ENCODE measurements at places on chromosomes 2 and 18.

GRCh38 chr2:203453858-203454451 lies 81.1 kb downstream of the RAPH1 start:
- DNase-seq: peak; percentile 42

GRCh38 chr2:217736776-217737550 lies 265.8 kb downstream of the TNS1 start:
- no peak for DNase-seq

- no peak for DNase-seq
Observed at GRCh38 chr2:53450923-53451322, 316.7 kb upstream of the CHAC2 start.

- DNase-seq: no peak
Observed at GRCh38 chr2:227296671-227297405, 28.2 kb upstream of the MFF start.

- DNase-seq: no peak
Observed at GRCh38 chr2:61057562-61057961, 8.1 kb upstream of the SANBR start.

GRCh38 chr2:72917877-72918553 lies 696 bp downstream of the EMX1 start:
- DNase-seq: no peak

DNA sequence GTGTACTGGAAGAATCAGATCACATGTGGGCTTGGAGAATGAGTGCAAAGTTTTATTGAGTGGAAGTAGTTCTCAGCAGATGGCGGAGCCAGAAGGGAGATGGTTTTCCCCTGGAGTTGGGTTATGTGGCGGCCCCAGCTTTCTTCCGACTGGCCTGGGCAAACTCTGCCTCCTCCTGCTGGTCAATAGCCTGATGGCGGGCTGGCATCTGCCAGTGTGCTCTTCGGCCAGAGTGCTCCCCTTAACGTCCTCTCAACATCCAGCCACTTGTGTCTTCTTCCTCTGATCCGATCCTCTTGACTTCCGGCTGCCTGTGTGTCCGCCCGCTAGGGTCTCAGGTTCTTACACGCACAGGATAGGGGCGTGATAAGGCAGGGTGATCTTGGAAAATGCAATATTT lies 741.3 kb downstream of the RNF144A start:
- no peak for DNase-seq

DNA sequence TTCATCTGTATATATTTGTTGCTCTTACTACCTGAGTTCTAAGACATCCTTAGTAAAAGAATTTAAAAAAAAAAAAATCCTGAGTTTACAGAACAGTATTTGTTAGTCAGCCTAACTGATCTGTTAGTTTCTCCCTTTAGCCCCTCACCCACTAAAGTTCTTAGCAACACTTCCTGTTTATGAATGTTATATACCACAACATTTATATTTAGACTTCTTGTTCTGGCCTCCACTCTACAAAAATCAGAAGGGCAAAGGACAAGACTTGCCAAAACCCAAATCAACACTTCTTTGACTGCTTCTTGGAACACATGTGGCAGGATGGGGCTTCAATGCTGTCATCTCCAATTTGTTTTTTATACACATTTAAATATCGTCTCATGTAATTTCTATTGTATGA lies 71.1 kb downstream of the MGAT5 start:
- no peak for DNase-seq

GRCh38 chr2:239639421-239640185 lies 238.8 kb upstream of the HDAC4 start:
- no peak for DNase-seq

GRCh38 chr2:184030245-184030644 lies 568.1 kb upstream of the ZNF804A start:
- DNase-seq: no peak

GRCh38 chr2:157933160-157933920 lies 57.2 kb upstream of the ACVR1 start:
- DNase-seq: no peak
